MCF 10A (cell line): ENCODE measurements at places on chromosomes 3 and 15.

DNA sequence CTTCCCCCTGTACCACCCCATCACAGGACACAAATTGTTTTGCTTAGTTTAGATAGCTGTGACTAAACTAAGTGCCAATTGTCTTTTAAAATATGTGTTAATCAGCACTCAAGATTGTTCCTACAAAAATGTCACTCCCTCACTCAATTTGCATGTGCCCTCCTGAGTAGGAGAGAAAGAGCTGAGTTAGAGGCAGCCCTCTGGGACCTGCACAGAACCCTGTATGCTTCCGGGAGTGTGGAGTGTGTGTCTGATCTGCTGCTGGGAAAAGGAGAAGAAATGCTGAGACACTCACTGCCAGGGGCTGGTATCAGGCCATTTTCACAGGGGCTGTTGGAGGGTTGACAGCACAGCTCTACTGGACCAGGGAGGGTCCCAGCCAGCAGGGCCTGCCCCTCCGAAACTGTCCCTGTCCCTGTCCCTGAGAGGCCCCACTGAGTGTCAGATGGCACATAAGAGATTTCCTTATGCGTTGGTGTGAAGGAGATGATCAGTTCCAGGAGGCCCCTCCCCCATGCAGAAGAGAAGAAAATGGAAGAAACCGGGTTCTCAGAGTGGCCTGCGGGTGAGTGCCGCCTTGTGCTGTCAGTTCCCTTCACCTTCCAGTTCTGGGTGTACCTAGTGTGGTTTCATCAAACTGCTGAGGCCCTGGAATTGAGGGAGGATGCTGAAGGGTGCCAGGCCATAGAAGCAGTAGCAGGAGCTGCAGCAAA lies 3.9 kb upstream of the B3GNT5 start:
- no peak for DNase-seq

GRCh38 chr3:89699771-89700170 lies 592.4 kb downstream of the EPHA3 start:
- DNase-seq = peak; percentile 6

- no peak for DNase-seq
Observed at GRCh38 chr3:111726788-111727305, 131.7 kb upstream of the ZBED2 start.

GRCh38 chr3:152195206-152195605 lies 73.5 kb upstream of the MBNL1 start:
- DNase-seq = no peak

DNA sequence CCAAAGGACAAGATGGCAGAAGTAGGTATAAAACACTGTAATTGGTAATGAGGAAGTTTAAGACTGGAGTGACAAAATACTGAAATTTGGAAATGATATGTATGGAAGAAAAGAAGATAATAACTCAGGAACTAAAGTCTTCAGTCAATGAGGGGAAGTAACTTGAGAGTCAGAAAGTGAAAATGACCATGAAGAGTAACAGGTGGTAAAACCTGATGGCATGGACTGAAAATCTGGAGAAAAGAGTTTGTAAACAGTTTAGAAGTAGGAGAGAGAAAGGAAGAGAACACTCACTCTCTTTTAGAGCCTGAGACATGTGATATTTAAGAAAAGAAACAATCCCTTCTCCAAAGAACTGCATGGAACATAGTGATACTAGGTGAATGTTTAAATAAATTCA lies 387.9 kb downstream of the PYDC2 start:
- no peak for DNase-seq

DNA sequence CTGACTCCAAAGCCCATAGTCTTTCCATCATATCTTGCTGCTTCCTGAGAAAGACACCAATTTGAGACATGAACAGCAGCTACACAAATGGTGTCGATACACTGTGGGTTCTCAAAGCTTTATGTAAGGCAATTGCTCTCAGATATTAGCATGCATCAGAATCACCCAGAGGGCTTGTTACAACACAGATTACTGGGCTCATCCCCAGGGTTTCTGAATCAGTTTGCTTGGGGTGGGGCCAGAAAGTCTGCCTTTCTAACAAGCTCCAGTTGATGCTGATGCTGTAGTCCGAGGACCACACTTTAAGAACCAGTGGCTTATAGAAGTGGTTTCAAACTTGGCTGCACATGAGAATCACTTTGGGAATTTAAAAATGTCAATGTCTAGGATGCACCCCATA lies 86.5 kb downstream of the SEMA6D start:
- peak; percentile 67 for DNase-seq

DNA sequence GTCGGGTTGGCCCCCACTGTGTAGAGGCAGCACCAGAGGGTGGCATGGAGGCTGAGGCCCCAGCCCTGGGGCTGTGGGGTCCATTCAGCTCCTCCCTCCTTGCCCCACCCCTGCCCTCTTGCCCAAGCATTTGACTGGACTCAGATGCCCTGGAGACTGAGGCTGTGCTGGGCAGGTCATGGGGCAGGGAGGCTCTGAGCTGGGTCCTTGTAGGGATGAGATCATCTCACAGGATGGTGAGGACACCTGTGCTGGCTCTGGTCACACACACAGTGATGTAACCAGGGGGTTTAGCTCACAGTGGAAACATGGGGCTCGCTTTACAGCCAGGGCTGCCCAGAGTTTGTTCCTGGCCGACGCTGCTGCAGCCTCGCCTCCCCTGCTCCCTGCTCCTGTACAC lies 17.8 kb downstream of the ALPK3 start:
- no peak for DNase-seq

- DNase-seq = peak; percentile 61
Observed at GRCh38 chr3:111080413-111080812, 8.8 kb downstream of the NECTIN3 start.

GRCh38 chr3:149547413-149547812 lies 72.9 kb downstream of the TM4SF4 start:
- no peak for DNase-seq

DNA sequence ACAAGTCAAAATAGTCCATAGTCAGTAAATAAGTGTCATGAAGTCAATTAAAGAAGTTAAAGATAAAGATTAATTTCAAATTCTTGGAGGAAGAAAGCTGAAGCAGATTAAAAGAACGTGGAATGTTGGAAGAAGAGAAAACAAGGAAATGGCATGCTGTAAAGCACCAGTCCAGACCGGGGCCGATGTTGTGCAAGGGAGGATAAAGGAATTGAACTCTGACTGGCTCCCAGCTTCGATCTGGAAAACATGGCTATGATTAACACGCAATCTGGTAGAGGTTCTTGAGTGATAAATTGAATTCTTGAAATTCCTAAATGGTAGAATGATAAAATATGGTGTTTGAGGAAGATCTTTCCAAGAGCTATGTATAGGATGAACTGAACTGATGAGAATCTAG lies 194.4 kb downstream of the MEIS2 start:
- no peak for DNase-seq

DNA sequence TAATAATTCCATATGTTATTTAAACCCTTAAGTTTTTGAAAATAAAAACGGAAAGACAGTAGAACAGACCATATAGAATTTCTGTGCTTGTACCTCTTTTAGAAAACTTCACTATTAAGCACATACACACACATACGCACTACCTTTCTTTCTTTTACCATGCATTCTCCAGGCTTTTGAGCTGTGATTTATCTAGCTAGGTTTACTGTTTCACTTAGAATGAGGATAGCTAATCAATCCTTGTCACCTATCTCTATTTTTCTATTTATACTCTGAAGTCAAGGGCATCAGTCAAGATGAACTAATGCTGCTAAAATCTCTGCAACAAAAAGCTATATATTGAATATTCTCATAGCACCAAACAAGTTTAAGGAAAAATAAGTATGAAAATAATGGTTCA lies 43.2 kb downstream of the GOLIM4 start:
- DNase-seq = no peak

- no peak for DNase-seq
Observed at GRCh38 chr3:149515249-149515648, 40.8 kb downstream of the TM4SF4 start.

DNA sequence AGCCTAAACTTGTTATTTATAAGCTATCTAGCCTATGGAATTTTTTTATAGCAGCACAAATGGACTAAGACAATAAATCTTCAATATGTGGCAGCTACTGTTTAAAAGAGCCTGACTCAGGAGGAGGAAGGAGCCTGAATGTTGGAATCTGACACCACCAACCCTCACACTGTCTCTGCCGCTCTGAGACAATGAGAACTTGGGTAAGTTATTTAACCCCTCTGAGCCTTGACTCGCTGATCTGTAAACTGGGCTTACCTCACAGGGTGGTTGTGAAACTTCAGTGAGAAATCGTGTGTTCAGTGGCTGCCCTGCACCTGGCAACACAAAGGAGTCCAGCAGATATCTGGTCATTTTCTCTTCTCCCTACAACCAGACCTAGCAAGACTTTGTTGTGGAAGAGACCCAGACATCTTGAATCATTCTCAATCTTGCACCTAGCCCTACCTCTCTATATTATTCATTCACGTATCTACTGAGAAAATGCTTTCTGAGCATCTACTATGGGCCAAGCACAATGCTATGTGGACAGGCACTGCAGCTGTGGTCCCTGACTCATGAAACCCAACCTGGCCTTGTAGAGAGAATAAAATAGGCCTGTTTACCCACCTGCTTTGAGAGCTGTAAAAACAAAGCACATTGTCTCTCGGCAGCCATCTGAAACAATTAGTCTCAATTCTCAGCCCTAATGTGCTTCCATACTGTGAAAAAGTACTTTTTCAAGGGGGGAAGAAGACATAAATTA lies 81.9 kb upstream of the SLC25A36 start:
- DNase-seq = peak; percentile 13

- no peak for DNase-seq
Observed at GRCh38 chr15:70058642-70059360, 38.9 kb downstream of the TLE3 start.

DNA sequence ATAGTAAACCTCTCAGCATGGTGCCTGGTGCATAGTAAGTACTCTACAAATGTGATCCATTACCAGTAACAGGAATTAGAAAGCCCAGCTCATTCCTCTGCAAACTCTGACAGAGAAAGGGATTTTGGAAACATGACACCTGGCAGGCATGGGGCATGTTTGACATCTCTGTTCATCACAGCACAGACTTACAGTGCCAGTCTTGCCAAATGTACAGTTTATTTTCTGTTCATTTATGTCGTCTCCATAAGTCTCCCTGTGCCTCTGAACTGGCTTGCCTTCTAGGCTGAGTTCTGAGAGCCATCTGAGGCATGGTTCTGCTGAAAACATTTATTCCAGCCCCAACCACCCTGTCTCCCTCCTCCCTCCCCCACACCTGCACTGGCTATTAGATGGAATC lies 67.0 kb upstream of the CTDSPL start:
- DNase-seq = no peak

GRCh38 chr3:30873671-30874070 lies 20.8 kb downstream of the GADL1 start:
- DNase-seq = no peak

GRCh38 chr15:61380270-61380669 lies 151.2 kb upstream of the RORA start:
- DNase-seq = no peak

DNA sequence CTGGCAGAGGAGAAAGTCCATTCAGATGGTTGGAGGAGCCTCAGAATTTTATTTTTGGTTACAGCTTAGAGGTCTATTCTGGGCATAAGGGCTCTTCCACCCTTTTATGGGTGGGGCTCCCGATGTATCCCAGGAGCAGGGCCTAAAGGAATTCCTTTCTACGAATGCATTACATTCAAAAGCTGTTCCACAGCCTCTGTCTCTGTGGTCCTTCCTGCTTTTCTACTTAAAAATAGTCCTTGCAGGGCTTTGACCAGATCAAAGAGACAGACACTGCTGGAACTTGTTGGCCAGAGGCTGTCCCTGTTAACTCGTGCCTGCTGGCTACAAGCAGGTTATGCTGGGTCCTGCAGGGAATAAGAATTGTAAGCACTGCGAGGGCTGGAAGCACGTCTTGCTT lies 14.4 kb upstream of the NOX5 start:
- DNase-seq = no peak

DNA sequence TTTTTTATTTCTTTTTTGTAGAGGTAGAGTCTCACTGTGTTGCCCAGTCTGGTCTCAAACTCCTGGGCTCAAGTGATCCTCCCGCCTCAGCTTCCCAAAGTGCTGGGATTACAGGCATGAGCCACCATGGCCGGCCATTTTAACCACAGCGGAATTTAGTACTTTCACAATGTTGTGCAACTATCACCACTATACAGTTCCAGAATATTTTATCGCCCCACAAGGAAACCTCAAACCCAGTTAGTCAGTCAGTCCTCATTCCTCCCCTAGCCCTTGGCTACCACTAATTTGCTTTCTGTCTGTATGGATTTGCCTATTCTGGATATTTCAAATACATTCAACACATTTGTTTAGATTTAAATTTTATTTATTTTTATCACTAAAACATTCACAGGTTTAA lies 15.5 kb upstream of the HOMER2 start:
- peak; percentile 11 for DNase-seq

GRCh38 chr3:13536832-13537231 lies 12.1 kb upstream of the FBLN2 start:
- peak; percentile 6 for DNase-seq

- DNase-seq = no peak
Observed at GRCh38 chr3:156431334-156432124, 123.4 kb downstream of the SSR3 start.

- DNase-seq = no peak
Observed at GRCh38 chr3:153232851-153233271, 70.8 kb downstream of the RAP2B start.

GRCh38 chr3:93969997-93970396 lies 3.7 kb downstream of the PROS1 start:
- no peak for DNase-seq

DNA sequence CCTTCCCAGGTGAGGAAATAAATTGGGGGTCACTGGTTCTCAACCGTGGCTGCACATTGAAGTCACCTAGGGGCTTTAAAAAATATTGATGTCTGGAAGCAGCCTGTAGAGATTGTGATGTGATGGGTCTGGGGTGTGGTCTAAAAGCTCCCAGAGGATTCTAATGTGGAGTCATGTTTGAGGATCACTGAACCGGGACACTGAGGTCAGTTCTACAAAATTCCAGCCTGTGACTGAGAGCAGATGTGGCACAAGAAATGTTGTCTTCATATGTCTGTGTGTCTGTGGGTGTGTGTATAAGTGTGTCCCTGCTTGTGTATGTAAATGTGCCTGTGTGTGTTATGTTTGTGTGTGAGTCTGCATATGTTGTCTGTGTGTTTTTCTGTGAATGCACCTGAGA lies 79.9 kb downstream of the TLE3 start:
- no peak for DNase-seq

DNA sequence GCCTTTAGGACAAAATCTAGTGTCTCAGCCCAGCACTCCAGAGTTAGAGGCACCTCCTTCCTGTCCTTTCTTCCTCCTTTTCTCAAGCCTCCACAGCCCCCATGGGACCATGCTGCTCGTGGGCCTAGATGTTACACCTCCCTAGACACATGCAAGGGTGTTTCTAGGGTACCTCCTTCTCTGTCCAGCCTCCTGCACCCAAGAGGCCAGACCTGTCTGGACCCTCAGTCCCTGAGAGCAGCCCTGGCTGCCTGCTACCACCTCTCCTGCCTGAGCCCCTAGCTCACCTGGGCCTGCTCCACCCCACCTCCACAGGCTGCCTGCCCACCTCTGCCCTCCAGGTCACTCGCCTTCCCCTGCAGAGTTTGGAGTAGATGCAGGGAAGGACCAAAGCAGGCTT lies 5.2 kb downstream of the LOXL1 start:
- DNase-seq = no peak
